Nephron progenitor cell (in vitro differentiated cells): ENCODE measurements at places on chromosomes 2 and 18.
A peak's percentile ranks its signal among the peaks of the same experiment; 100 is the strongest.

DNA sequence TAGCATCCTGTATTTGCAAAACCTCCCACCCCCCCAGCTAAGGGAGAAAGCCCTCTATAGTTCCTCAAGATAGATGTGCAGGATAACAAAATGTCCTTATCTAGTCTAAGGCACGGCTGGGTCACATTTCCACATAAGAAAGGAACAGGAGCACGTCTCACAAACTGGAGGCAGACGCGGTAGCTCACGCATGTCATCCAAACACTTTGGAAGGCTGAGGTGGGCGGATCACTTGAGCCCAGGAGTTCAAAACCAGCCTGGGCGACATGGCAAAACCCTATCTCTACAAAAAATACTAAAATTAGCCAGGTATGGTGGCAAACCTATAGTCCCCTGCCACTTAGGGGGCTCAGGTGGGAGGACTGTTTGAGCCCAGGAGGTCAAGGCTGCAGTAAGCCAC is 9.3 kb downstream of the SF3B1 start:
- H3K4me3 ChIP-seq = no peak overlapping the region
- DNase-seq = no peak
- peak overlapping the region; percentile 8 for H3K27ac ChIP-seq
- H3K27me3 ChIP-seq = no peaks in the 10 kb centered on the region
- peaks cover 19% of the 10 kb centered on the region for H3K4me1 ChIP-seq
- peaks cover 25% of the 10 kb centered on the region for H3K36me3 ChIP-seq

DNA sequence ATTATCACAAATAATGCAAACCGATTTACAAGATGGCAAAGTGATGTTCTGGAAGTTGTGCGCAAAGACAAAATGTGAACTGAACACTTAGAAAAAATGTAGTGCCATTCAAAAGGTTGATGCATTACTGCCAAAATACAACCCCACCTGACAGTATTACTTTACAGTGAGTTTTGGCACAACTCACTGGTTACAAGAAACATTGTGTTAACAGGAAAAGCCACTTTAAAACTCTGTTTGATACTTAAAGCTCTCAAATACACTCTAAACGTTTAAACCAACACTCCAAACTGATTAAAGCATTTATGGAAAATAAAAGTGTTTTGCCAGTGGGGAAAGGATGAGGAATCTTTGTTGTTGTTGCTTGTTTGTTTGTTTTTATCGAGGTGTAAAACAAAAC is 173.4 kb upstream of the SATB2 start:
- DNase-seq = no peak
- H3K27ac ChIP-seq = no peak overlapping the region
- H3K4me3 ChIP-seq = no peak overlapping the region
- no peaks in the 10 kb centered on the region for H3K36me3 ChIP-seq

DNA sequence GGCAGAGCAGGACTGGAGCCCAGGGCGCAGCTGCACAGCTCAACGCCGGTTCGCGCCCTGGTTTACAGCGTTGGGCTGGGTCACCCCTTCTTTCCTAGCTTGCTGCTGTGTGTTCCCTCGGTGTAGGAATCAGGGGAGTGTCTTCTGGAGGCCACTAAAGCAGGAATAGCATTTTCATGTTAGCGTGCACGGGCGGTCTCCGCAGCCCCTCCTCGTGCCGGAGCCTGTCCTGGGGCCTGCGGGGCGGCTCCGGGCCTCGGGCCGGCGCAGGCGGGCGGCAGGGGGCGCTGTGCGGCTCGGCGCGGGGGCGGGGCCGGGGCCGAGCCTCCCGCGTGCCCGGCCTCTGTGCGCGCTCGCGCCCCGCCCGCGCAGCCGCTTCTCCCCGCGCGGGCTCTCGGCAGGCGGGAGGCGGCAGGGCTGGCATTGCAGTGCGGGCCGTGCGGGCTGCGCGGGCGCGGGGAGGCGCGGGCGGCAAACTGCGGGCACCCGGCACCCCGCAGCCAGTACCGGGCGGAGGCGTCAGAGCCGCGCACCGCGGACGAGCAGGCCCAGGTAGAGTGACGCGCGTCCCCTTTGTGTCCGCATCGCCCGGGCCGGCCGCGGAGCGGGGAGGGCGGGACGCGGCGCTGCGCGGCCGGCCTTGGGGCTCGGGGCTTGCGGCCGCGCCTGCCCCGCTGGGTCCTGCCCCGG is at the start of gene RNF144A:
RNF144A (plus strand) TSS at position 342 of the 690 bp plus-strand sequence. CDS start 79,515 bp downstream, outside the sequence.
- H3K36me3 ChIP-seq = peaks cover 25% of the 10 kb centered on the region
- DNase-seq = peak; percentile 85
- H3K27ac ChIP-seq = no peak within 1 kb of the TSS
- peak within 1 kb of the TSS; percentile 82 for H3K4me3 ChIP-seq
- H3K4me1 ChIP-seq = peaks cover 46% of the 10 kb centered on the region

DNA sequence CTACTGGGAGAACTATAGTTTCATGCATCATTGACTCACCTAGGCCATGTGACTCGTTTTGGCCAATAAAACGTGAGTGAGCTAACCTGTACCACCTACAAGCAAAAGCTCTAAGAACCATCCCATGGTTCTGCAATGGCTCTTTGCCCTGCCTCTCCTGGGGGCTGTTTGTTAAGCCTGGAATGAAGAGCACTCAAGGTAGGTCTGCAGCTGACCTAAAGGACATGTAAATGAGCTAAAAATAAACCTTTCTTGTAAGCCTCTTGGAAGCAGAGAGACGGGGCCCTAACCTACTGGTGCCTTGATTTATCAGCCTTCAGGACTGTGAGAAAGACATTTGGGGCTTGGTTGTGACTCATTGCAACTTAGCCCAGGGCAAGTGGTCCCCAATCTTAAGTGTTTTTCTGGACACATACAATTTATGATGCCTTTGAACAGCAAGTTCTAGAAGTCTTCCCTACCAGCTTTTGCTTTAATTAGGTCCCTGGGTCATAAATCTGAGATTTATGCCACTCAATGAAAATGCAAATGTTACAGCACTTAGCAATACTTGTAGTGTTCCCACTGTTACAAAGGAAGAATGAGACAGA is 107.4 kb downstream of the OSBPL6 start:
- H3K27ac ChIP-seq = no peak overlapping the region
- DNase-seq = no peak
- H3K27me3 ChIP-seq = no peaks in the 10 kb centered on the region
- H3K36me3 ChIP-seq = peaks cover 4% of the 10 kb centered on the region
- H3K4me3 ChIP-seq = no peak overlapping the region
- H3K4me1 ChIP-seq = peaks cover 48% of the 10 kb centered on the region

DNA sequence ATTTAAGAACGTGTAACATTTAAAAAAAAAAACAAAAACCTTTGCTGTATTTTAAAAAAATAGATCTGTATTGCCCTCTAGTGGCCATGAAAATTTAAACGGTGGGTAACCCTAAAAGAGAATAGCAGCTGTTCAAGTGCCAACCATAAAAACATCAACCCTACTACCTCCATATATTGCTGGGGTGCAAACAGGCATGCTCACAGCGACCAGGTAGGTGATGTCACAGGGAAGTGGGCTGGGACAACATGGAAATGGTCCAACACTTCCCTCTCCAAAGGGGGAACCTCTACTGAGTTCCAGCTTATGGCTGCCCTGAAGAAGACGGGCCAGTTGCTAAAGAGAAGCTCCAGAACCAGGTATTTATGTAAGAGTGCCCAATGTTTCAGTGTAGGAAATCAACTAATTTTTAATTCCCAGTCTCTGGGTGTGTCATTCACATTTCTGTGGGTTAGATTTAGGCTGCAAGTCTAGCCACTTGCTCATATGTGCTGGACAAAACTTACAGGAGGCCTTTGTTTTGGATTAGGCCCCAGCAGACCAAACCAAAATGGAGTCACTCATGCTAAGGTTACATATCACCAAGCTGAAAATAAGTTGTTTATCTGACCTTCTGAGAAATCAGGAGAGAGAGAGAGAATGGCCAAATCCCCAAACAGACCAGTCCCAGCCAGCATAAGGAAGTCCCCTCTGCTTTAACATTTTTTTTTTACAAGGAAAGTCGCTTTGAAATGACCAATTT is 54.5 kb downstream of the SKA1 start:
- DNase-seq = no peak
- peaks cover 19% of the 10 kb centered on the region for H3K4me1 ChIP-seq
- H3K27ac ChIP-seq = no peak overlapping the region
- H3K4me3 ChIP-seq = no peak overlapping the region

- peaks cover 27% of the 10 kb centered on the region for H3K4me1 ChIP-seq
- no peak overlapping the region for H3K4me3 ChIP-seq
- DNase-seq = no peak
Observed at GRCh38 chr18:26875040-26875654, 9.6 kb upstream of the AQP4 start.

- H3K4me3 ChIP-seq = peak overlapping the region; percentile 63
- no peak for DNase-seq
- peaks cover 94% of the 10 kb centered on the region for H3K4me1 ChIP-seq
- H3K36me3 ChIP-seq = no peaks in the 10 kb centered on the region
- H3K27me3 ChIP-seq = no peaks in the 10 kb centered on the region
Observed at GRCh38 chr2:20596193-20596972, 54.5 kb downstream of the HS1BP3 start.

DNA sequence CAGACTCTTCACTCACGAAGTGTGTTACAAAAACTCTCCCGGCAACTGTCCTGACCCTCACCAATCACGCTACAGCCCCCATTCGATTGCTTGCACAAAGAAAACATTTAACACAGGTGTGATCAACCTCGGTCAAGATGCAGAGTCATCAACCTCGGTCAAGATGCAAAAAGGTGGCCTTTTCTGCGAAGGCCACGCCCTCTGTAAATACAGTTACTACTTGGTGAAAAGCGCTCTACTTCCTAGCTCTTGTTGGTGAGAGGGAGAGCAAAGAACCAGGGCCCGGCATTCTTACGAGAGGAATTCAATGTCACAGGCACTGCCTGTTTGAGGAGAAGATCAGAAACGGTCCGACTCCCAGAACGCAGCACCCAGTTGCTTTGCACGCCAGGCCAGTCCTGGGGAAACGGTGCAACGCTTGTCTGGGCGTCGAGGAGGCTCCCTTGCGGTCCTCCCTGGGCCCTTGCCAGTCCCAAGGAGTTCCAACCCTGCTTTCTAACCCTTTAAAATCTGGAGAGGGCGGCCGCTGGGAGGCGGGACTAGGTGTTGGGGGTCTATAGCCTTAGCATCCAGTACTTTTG is 1.9 kb downstream of the PIEZO2 start:
- no peak overlapping the region for H3K27ac ChIP-seq
- peaks cover 30% of the 10 kb centered on the region for H3K4me1 ChIP-seq
- H3K4me3 ChIP-seq = peak overlapping the region; percentile 82
- DNase-seq = no peak

GRCh38 chr2:77807531-77808215 is 285.5 kb upstream of the LRRTM4 start:
- H3K27ac ChIP-seq = peak overlapping the region; percentile 55
- peaks cover 5% of the 10 kb centered on the region for H3K36me3 ChIP-seq
- no peak overlapping the region for H3K4me3 ChIP-seq
- no peaks in the 10 kb centered on the region for H3K27me3 ChIP-seq

DNA sequence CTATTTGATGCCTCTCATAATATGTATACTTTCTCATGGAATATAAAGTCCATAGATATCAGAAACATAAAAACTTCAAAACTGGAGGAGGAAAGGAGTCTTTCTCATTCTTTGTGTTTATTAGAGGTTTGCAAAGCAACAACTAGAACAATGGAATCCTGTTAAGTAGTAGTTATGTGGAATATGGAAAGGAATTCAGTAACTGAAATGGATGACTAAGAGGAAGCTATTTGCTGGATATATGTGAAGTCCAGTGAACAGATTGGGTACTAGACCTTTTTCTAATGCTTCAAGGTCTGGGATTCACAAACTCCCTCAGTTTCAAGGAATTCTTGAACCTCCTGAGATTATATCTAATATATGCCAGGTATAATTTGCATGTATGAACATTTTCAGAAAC is 353.6 kb upstream of the FANCL start:
- no peak overlapping the region for H3K27ac ChIP-seq
- no peak overlapping the region for H3K4me3 ChIP-seq
- H3K36me3 ChIP-seq = no peaks in the 10 kb centered on the region
- H3K27me3 ChIP-seq = peaks cover 4% of the 10 kb centered on the region

- DNase-seq = no peak
- H3K4me1 ChIP-seq = peaks cover 13% of the 10 kb centered on the region
- H3K4me3 ChIP-seq = no peak overlapping the region
- peaks cover 46% of the 10 kb centered on the region for H3K27me3 ChIP-seq
- H3K27ac ChIP-seq = no peak overlapping the region
- no peaks in the 10 kb centered on the region for H3K36me3 ChIP-seq
Observed at GRCh38 chr2:26571316-26571715, 69.8 kb downstream of the CIB4 start.

GRCh38 chr18:44624052-44624451 is 56.6 kb upstream of the SETBP1 start:
- H3K36me3 ChIP-seq = no peaks in the 10 kb centered on the region
- H3K4me1 ChIP-seq = no peaks in the 10 kb centered on the region
- peaks cover 4% of the 10 kb centered on the region for H3K27me3 ChIP-seq
- H3K27ac ChIP-seq = no peak overlapping the region
- H3K4me3 ChIP-seq = no peak overlapping the region

- no peak overlapping the region for H3K4me3 ChIP-seq
- DNase-seq = no peak
- peaks cover 41% of the 10 kb centered on the region for H3K4me1 ChIP-seq
- H3K36me3 ChIP-seq = peaks cover 76% of the 10 kb centered on the region
- H3K27ac ChIP-seq = peak overlapping the region; percentile 68
Observed at GRCh38 chr2:131112529-131112928, 7.4 kb downstream of the PLEKHB2 start.

DNA sequence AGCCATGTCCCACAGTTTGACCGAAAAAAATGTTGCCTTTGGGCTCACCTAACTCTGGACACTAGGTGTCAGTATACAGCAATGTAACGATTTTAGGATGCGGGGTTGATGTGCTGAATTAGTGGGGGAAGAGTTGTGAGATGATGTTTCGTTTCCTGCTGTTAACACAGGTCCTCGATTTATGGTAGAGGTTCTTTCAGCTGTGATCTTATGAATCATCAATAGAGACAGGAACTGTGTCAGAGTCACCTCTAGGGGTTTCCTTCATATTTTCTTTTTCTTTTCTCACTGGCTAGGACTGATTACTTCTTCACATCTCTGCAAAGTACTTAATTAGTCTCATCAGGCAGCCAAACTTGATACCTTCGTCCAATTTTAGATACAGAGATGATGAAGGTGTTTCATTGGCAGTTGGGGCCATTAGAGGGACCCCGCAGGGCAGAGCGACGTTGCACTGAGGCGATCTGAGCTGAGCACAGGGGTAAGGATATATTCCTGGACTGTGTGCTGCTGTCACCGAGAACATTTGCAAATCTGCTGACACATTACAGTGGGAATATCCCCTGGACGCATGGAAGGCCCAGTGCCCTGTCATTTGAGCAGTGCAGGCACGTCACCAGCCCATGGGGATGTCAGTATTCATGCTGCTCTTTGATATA is 10.2 kb upstream of the MMADHC start:
- H3K27ac ChIP-seq = no peak overlapping the region
- DNase-seq = peak; percentile 53
- H3K36me3 ChIP-seq = peaks cover 10% of the 10 kb centered on the region
- H3K4me1 ChIP-seq = peaks cover 9% of the 10 kb centered on the region
- no peak overlapping the region for H3K4me3 ChIP-seq

- H3K36me3 ChIP-seq = no peaks in the 10 kb centered on the region
- DNase-seq = no peak
- H3K4me3 ChIP-seq = no peak overlapping the region
- no peak overlapping the region for H3K27ac ChIP-seq
- H3K27me3 ChIP-seq = peaks cover 3% of the 10 kb centered on the region
- H3K4me1 ChIP-seq = peaks cover 5% of the 10 kb centered on the region
Observed at GRCh38 chr2:173692068-173692467, 273.1 kb downstream of the SP3 start.

GRCh38 chr18:34802959-34803358 is 92.9 kb downstream of the DTNA start:
- H3K27ac ChIP-seq = no peak overlapping the region
- no peak overlapping the region for H3K4me3 ChIP-seq
- no peaks in the 10 kb centered on the region for H3K27me3 ChIP-seq
- H3K36me3 ChIP-seq = no peaks in the 10 kb centered on the region
- DNase-seq = no peak
